T-cell (primary cell): ENCODE measurements at places on chromosomes 6 and 20.

DNA sequence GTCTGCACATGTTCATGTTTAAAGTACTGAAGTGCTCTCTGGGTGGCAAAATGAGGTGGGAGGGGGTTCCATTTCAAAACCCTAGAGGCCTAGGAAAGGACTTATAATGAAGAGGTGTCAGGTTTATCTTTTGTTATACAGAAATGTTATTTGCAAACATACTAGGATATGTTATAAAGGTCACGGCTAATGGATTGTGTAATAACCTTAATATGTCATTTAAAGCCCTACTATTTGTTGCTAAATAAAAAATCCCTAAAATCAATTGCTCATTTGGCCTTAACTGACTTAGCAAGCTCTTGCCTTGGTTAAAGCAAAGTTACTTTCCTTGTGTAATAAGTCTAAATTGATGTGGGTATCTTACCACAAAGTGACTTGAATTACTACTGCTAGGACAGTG lies 8.8 kb downstream of the NKX2-4 start:
- DNase-seq, result no peak

DNA sequence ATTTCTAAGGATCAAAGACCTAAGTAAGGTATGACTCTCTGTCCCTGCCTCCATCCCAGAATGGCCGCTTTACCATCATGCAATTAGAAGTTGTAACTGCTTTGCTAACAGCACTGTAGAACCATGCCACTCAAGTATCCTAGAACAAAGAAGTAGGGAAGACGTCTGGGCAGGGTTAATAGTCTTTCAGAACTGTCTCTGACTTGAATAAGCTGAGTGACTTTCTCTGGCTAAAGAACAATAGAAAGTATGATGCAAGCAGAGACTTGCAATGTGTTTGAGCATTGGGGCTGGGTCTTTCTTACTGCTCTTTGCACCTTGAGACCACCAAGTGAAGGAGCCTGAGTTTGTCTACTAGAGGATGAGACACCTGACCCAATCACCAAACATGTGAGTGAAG lies 279.6 kb upstream of the JAG1 start:
- DNase-seq, result no peak

DNA sequence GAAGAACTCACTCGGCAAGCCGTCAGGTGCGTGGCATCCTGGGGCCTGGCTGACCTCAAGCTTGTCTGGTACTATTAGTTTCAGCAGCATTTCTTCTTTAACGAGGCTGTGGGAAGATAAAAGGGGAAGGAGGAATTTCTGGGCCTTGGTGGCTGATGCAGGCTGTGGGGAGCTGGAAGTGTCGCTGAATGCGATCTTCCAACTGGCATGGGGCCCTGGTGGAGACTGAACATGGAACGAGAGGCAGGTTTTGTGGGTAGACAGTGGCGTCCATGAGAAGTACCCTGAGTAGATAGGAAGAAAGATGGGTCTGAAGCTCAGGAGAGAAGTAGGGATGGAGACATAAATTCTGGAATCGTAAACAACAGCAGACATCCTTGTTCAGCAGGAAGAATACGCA lies 23.9 kb downstream of the ERMARD start:
- DNase-seq, result no peak

DNA sequence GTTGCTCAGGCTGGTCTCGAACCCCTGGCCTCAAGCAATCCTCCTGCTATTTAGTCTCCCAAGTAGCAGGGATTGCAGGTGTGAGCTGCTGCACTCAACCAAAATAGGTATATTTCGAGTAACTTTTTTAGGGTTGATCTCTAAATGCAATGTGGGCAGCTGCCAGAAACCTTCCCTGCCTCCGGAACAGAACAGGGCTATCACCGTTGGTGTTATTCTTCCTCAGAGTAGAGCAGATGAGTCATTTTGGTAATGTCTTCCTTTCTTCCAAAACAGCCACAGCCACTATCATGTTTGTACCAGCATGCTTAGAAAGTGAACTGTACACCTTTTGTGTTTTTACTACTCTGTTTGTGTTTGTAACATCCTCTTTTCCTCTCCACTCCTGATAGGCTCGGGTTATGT lies 44.1 kb downstream of the SNX9 start:
- no peak for DNase-seq

- no peak for DNase-seq
These were observed at the start of gene DEFB121 for GRCh38 chr20:31406115-31406514. TSS of gene DEFB121 (minus strand) at chr20:31406215. CDS start at chr20:31406152, 63 bp downstream.

GRCh38 chr6:3490625-3490980 lies 33.8 kb upstream of the SLC22A23 start:
- no peak for DNase-seq

DNA sequence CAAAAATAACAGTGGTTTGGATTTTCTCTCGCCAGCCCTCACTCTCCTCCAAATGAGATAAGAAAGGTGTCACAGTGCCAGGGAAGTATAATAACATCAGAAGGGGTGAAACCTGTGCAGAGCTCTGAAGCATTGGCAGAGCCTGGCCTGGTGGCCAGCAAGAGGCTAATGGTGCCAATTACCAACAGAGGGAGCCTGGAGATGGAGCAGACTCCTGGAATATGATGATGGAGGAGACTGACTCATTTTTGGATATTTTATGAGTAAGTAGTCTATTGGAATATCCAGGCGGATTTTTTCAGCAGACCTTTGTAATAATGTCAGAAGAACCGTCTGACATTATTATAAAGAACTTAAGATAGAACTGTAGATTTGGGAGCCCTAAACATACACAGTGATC lies 442.6 kb upstream of the MARCKS start:
- no peak for DNase-seq

DNA sequence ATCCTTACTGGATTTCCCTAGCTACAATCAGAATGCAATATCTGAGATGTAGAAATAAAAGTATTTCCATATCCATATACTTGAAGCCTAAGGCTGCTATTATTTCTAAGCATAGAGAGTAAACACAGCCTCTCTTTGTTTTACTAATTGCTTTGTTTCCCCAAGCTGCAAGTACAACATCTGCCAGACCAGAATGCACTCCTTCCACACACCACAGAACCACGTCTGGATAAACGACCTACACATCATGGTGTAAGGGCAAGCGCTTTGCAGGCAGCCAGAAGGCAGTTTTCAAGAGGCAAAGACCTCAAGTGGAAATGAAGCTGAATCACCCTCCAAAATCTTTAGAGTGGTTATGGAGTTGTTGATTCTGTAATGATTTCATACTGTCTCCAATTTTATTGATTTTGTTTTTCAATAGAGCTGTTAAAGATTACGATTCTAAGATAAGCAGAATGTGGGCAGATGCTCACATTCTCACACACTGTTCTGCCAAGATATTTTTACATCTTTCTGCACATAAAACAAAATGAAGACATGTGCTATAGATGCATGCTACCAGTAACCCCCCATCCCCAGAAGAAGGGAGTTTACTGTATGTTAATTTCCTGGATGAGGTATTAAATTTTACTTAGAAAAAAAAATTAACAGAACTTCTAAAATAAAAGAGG lies 88.8 kb downstream of the THEMIS start:
- DNase-seq, result no peak

DNA sequence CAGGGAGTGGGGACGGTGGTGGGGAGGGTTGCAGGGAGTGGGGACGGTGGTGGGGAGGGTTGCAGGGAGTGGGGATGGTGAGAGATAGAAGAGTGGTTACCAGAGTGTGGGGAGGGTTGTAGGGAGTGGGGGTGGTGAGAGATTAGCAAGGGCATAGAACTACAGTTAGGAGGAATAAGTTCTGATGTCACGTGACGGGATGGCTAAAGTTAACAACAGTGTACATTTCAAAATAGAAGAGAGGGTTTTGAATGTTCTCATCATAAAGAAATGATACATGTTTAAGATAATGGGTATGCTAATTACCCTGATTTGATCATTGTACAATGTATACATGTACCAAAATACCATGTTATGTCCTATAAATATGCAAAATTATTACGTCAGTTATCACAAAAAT lies 57.6 kb upstream of the FRMD1 start:
- no peak for DNase-seq
